Activated CD4-positive, alpha-beta T cell treated with anti-CD3 and anti-CD28 coated beads for 48 hours (primary cell): ENCODE measurements at places on chromosomes 2 and 18.

- DNase-seq = no peak
These were observed 30.6 kb downstream of the MYO7B start for GRCh38 chr2:127566139-127566417.

DNA sequence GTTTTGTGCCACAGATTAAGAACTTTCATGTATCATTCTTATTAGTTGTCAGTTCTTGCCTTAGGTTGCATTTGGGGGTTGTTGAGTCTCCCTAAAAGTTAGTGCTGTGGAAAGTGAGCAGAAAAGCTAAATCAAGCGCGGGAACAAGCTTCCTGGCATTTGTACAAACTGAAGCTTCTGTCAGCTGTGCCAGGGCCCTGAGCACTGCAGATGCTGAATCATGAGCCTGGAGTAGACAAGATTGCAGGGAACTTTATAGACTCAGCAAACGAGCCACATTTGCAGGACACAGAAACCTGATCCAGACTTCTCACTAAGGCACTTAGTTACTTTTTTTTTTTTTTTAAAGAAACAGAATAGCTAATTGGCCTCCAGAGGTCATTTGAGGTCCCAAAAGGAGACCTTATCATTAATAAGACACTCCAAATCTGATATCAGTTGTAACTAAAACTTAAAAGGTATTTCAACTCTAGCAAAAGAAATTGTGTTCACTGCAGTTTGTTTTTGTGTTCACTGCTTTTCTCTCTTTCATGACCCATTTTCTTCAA lies 88.7 kb downstream of the ADAM23 start:
- DNase-seq = no peak

- no peak for DNase-seq
These were observed 174.4 kb downstream of the SEPTIN10 start for GRCh38 chr2:109439390-109439786.

DNA sequence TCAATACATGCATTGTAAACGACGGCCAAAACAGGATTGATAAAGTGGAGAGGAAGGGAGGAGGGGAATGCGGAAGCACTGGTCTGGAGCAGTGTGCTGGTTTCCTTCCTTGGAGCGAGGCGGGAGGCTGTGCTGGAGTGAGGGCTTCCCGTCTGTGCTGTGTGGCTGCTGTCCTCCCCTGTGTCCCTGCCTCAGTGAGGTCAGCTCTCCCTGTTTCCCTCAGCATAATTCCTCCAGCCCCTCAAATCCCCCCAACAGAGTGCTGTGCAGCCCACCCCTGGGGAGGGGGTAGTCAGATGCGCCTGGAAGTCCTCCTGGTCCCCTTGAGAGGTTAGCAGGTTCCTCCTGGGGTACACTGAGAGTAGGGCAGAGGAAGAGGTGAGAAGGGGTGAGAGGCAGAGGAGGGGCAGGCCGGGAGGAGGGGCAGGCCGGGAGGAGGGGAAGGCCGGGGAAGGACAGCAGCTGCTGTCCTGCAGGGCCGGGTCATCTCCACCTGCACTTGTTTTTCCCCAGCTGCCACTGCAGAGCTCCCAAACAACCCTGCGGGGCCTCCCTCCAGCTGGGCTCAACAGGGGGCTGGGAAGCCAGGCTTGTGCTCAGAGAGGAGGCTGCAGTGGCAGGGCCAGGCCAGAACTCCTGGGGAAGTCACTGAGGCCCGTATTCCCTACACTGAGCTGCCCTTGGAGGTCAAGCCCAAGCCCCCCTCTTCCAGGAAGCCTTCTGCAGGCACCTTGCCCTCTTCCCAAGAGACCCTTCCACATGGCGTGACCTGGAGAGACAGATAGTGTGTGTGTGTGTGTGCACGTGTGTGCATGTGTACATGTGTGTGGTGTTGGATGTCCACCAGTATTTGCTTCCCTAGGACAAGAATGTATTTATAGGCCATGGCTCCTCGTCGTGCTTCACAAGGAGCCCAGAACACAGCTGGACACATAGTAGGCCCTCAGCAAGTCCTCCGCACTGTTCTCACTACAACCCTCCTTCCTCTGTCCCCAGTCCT lies 13.2 kb upstream of the ATP6V1B1 start:
- DNase-seq = no peak

- no peak for DNase-seq
These were observed 308.9 kb downstream of the RND3 start for GRCh38 chr2:150178591-150178990.

DNA sequence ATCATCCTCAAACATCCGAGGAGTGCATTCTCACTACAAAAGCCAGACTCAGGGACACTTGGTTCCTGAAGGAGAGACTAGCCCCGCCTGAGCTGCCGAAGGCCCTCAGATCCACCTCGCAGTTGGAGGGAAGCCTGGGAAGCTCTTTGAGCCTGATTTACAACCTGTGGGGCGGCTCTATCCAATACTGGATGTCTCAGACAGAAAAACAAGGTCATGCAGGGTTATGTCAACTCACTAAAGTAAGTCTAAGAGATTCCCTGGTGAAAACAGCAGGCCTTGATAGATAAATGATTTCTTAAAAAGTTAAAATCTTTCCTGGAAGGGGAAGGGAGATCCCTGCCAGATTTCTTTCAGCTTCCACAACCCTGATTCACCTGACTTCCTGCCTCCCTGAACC lies 284.3 kb downstream of the CYP26B1 start:
- DNase-seq = no peak

DNA sequence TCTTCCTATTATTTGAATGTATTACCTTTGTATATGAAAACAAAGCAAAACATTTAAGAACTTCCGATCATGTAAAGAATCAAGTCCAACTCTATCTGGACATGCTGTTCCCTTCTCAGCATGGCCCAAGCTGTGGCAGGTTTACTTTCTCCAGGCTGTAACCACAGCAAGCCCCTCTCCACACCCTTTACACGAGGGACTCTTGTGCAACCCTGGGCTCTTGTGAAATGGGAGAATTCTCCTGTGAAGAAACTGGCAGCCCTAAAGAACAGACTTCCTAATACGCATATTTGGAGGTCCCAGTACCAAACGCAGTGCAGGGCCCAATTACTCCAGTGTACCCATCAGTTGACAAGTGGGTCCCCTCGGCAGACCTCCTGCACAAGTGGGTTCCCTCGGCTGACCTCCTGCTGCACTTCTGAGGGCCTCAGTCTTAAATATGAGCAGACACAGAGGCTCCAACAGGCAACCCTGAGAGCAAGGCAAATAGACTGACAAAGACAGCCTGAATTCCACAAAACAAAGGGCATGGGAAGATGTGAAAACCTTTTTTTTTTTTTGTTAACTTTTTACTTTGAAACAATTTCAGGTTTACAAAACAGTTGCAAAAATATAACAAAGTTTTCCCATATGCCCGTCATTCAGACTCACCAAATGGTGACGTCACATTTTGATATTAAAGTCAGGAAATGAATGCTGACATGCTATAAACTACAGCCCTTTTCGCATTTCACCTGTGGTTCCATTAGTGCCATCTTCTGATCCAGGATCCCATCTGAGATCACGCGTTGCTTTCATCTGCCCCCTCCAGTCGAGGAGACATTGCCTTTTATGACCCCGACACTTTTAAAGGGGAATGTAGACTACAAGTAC lies 78.2 kb downstream of the FBXO15 start:
- DNase-seq = no peak

DNA sequence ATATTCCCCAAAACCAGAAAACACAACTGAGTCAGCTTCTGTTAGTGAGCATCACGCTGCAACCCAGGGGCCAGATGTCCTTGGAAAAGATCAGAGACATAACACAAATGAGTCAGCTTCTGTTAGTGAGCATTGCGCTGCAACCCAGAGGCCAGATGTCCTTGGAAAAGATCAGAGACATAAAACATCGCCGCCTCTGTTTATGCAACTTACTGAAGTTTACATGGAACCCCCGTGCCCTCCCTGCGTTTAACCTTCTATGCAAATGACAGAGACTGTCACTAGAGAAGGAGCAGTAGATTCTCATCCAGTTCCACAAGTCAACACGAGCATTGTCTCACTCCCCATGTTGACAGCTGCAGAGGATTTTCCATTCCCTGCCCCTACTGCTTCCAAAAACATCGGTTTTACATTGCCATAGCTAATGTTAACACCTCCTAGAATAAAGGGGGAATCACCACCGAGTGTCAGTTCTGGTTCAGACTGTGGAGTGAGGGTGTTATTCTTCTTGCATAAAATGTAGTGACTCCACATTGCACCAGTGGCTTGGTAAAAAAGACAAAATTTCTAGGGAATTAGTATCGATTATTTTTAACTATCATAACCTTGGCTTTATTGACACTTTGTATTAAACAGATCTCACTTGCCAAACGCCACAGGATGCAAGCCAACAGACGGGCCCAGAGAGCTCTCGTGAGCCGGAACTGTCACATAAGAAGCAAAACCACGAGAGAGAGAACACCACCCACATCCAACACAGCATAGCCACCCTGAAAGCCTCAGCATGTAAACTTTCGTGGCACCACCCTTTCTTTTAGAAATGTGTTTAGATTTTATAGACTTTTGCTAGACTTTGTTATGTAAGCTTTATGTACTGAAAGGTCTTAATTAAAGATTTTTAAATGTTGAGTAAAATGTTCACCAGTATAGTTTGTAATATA lies 87.7 kb downstream of the SH3YL1 start:
- DNase-seq = peak; percentile 48

- no peak for DNase-seq
These were observed 217.2 kb downstream of the TMEM163 start for GRCh38 chr2:134501476-134502091.

DNA sequence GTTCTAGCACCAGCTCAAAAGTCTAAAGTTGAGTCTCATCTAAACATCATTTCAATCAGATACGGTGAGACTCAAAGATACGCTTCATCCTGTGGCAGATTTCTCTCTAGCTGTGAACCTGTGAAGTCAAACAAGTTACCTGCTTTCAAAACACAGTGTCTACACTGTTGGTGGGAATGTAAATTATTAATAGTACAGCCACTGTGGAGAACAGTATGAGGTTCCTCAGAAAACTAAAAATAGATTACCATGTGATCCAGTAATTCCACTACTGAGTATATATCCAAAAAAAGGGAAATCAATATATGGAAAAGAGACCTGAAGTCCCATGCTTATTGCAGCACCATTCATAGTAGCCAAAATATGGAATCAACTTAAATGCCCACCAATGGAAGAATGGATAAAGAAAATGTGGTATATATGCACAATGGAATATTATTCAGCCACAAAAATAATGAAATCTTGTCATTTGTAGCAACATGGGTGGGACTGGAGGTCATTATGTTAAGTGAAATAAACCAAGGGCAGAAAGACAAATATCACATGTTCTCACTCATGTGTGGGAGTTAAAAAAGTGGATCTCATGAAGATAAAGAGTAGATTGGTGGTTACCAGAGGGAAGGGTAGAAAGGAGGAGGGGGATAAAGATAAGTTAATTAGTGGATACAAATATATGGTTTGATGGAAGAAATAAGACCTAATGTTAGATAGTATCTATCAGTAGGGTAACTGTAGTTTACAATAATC lies 11.7 kb downstream of the UBR3 start:
- DNase-seq = no peak
